Omental fat pad (tissue), 4 donors: ENCODE measurements at places on chromosomes 1 and 21. TPM values are rescaled to one million over a fixed set of nuclear protein-coding genes. Genes with fewer than 3 reads are reported as not detected.

The DTL gene
- total RNA-seq, result 1.4 TPM

DNA sequence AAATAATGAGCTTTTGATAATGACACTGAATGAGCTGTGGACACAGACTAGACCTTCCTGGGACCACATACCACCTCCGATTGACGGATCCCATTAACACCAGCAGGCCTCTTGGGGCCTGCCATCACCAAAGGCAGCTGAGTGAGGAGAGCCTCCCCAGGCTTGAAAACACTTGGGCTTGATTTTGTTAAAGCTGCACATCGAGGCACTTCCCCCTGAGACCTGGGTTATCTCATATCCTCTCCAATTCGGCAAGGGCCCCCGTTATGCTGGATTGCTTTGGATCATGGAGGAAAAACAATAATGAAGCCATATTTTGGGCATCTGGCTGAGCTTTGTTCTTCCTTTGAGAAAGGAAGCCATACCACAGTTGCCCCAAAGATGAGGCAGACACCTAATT, 143.0 kb downstream of the AJAP1 start:
- no peak for DNase-seq

DNA sequence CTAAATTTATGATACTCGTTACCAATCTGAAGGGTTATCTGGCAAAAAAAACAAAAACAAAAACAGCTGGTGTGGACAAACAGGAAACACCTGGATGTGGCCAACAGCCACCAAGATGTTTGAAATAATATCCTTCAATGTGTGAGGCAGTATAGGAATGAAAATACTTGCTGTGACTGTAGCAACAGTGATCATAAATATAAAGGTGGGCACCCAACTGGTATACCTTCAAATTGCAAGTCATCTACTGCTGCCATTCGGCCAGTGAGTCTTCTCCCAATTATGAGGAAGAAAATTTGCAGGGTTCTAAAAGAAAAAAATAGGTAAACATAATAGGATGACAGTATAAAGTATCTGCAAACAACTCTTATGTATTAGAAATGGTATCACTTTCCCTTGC, 916 bp downstream of the YIPF1 start:
- DNase-seq, result no peak

The AQP10 gene
- total RNA-seq, result not detected

- DNase-seq, result no peak
Observed at GRCh38 chr1:91900562-91900961, 14.6 kb upstream of the TGFBR3 start.

DNA sequence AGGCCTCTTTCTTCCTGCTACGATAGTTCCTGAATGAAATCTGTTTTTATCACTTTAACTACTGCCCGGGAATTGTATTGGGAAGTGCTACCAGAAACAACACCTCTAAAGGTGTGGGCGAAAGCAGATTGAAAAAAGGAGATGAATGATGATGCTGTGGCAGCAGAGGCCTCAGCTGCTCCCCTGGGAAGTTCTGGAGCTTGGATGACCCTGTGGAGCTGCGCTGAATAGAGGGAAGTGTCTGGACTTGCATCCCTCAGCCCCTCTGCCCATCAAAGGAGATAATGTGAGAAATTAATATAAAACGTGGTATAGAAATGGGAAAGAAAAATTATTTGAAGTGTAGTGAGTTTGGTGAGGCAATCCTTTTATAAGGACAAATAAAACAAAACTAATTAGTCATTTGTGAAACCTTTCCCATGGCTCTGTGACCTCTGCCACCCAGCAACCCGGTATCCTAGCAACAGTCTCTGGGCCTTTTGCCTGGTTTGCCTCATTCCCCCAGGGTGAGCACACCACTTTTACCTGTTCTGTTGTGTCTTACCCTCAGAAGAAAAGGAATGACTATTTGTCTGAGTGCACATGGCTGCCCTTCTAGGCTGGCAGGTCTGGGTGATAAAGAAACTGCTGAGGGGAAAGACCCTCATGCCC, 21.3 kb downstream of the OVAAL start:
- no peak for DNase-seq

- no peak for DNase-seq
Observed at GRCh38 chr1:226638001-226638601, 89.5 kb downstream of the STUM start.

- no peak for DNase-seq
Observed at GRCh38 chr1:183908079-183908478, 103.2 kb downstream of the RGL1 start.

DNA sequence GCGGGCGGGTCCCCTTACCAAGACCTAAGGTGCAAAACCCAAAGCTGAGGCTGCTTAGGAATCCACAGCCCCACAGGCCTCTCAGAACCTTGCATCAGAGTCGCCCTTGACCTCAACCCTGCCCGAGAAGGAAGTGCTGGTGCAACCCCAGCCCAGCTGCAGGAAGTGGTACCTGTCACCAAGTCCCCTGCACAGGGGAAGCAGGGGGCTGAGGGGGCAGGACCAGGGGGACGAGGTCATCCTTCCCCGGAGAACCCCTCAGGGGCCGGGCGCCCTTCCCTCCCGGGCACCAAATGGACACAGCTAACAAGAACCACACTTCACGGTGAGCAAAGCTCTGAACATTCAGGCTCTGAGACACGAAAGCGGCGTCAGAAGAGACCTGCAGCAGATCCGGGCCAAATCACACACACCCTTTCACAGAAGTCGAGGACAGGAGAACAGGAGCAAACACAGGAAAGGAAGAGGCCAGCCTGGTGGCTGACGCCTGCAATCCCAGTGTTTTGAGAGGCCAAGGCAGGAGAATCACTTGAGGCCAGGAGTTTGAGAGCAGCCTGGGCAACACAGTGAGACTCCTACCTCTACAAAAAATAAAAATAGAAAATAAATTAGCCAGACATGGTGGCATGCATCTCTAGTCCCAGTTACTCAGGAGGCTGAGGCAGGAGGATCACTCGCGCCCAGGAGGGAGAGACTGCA, 6.4 kb downstream of the ITGB2 start:
- DNase-seq, result no peak

DNA sequence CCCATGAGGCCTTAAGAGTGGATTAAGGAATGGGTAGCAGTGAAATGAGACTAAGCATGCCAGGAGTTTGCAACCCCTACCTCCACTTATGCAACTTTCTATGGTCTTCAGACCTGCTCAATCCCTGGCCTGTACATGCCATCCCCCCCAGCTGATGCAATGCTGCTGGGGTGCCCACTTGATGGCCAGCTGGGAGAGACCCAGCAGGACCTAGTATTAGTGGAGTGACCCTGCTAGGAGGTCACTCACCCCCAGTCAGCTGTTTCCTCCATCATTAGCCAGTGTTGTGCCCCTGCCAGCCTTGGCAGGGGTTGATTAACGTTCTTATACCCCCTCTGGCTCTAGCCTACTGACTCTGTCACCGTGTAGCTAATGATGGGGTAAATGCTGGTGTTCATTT, 236.6 kb downstream of the DYRK1A start:
- no peak for DNase-seq

The MGST3 gene
- 616 TPM for total RNA-seq

DNA sequence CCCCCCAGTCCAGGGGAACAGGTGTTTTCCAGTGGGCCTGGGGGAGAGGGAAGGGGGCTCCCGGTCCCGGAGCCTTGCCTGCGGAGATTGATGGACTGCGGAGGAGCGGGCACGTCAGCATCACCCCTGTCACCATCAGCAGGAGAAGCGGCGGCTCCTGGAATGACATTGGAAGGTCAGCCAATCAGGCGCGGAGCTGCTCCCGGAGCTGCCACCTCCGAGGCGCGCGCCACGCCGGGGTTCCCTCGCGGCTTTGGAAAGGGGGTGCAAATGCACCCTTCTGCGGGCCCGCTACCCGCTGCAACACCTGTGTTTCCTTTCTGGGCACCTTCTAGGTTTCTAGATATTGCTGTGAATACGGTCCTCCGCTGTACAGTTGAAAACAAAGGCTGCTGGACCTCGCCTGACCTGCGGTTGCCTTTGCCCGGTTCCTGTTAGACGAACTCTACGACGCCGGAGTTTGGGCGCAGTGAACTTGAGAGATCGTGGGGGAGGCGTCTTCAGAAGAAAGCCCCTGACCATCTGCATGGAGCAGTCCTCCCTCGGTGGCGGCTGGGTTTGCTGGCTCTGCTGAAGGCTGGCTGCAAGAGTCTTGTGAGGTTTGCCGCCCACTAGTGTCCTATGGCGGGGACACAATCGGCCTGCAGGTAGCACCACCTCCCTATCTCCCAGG, 5.3 kb downstream of the DSCAM start:
- DNase-seq, result no peak

The CD247 gene
- total RNA-seq, result 2.0 TPM

The HPCAL4 gene
- 0.74 TPM for total RNA-seq

The PPIAL4G gene
- total RNA-seq, result 0.25 TPM

DNA sequence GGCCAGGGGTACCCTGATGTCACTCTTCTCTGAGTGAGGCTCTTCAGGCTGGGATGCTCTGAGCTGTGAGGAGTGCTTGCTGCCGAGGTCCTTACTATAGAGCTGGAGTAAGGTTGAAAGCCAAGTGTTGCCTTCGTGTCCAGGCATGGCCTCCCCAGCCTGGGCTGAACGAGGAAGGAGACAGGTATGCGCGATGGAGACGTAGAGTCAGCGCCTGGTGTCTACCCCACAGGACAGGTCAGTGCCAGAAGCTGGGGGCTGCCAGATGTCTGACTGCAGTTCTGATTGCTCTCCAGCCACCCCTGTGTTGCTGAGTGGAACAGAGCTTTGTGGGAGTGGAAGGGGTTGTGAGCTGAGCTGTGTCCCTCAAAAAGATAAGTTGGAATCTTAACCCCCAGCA, 135.8 kb upstream of the AJAP1 start:
- DNase-seq, result no peak

DNA sequence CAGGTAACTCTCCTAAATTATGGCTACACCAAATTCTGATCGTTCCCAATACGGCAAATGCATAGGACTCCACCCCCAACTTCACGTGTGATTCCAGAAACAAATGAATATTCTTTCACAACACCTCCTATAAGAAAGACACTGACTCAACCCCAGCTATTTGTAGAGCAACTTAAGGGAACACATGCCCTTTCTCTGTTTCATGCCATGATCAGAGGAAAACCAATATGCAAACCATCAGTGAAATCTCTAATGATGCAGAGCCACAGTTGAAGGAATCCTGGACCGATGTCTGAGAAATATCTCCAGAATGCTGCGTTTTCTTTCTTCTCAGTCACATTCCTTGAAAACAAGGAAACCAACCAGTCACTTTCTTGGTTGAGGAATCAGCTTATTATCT, 164.2 kb upstream of the PTBP2 start:
- DNase-seq, result no peak

DNA sequence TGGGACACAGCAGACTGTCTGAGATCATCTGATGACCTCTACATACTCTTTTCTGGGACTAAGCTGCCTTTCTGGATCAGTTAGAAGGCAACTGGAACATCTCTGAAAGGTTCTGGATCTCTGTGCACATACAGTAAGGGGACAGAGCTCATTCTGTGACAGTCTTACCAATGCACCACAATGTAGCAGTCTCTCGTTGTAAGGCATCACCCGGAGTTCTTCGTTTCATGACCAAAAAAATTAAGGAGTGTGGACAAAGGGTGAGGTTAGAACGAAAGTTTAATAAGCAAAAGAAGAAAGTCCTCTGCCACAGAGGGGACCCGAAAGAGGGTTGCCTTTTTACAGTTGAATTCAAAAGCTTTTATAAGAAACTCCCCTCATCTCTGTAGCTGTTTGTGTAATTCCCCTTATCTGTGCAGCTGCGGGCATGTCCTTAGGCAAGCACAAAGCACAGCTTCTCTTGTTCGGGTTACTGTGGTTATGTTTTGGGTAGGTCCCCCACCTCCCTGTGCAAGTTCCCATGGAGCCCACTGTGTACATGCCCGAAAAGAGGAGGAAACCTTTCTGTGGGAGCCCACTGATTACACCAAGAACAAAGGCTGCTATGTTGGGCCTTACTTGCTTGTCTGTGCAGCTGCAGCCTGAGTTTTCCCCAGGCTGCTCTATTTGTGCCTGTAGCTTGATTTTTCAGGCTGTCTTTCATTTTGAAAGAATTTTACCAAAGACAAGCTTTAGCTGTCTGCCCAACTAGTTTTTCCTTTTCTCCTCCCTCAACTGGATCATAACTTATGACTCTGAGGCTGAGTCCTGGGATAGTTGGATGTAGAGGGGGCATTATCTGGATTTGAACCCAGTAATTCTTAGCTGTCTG, 53.1 kb upstream of the CACNA1E start:
- DNase-seq, result no peak

DNA sequence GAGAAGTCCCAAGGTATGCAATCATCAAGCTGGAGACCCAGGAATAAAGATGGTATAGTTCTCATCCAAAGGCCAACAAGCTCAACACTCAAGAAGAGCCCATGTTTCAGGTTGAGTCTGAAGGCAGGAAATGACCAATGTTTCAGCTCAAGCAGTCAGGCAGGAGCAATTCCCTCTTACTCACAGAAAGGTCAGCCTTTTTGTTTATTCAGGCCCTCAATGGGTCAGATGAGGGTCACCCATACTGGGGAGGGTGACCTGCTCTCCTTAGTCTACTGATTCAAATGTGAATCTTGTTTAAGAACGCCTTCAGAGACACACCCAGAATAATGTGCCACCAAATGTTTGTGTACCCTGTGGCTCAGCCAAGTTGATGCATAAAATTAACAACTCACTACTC, 262.4 kb downstream of the USP25 start:
- no peak for DNase-seq

GRCh38 chr1:64881281-64881680, 85.1 kb downstream of the JAK1 start:
- no peak for DNase-seq

- DNase-seq, result no peak
Observed at GRCh38 chr1:230517786-230518185, 91.7 kb upstream of the PGBD5 start.

- no peak for DNase-seq
Observed at GRCh38 chr1:92554216-92554615, 67.5 kb upstream of the GFI1 start.

The TAS1R1 gene
- 0.19 TPM for total RNA-seq

- no peak for DNase-seq
Observed at GRCh38 chr1:167219194-167219593, 1.5 kb upstream of the POU2F1 start.

The NHLH1 gene
- not detected for total RNA-seq

- no peak for DNase-seq
Observed at GRCh38 chr1:155002464-155003226, at the start of gene ZBTB7B. Gene ZBTB7B (plus strand): TSS chr1:155002802. CDS start chr1:155014661, 11,859 bp downstream.

DNA sequence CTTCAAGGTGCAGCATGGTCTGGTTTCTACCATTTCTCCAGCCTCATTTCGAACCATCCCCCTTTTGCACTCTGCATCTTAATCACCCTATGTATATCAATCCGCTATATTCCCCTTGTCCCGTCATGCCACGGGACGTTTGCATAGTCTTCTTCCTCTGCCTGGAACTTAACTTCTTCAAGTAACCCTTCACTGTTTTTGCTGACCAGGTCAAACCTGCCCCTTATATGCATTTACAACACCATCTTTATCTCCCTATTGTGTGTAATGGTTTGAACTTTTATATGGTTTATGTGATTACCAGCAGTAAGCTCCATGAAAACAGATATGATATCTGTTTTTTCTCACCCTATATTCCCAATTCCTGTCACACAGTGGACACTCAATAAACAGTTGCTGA, 2.3 kb downstream of the VPS45 start:
- DNase-seq, result no peak

- no peak for DNase-seq
Observed at GRCh38 chr1:6085666-6086065, 40.0 kb downstream of the KCNAB2 start.
